ENCODE measurements at places on chromosomes 6 and 20.

GRCh38 chr20:58236612-58237317 lies 8.3 kb upstream of the ANKRD60 start:
- peak; percentile 84 for DNase-seq

DNA sequence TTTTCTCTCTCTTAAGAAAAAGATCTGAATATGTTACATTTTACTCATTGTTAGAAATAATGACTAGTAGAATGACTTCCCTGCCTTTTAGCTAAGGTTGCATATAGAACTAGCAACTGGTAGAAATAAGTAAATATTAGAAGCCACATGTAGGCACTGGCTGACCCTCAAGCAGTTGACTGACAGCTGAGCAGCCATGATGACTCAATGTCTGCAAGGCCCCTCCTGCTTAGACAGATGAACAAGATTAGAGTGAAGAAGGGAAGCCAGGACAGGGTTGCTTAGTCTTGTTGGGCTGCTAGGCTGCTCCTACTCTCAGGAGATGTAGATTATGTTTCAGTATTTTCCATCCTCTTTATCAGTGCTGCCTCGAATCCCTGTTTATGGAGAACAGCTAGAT lies 6.5 kb downstream of the MEP1A start:
- no peak for DNase-seq

GRCh38 chr6:119620846-119621555 lies 271.4 kb upstream of the MAN1A1 start:
- peak; percentile 77 for DNase-seq

DNA sequence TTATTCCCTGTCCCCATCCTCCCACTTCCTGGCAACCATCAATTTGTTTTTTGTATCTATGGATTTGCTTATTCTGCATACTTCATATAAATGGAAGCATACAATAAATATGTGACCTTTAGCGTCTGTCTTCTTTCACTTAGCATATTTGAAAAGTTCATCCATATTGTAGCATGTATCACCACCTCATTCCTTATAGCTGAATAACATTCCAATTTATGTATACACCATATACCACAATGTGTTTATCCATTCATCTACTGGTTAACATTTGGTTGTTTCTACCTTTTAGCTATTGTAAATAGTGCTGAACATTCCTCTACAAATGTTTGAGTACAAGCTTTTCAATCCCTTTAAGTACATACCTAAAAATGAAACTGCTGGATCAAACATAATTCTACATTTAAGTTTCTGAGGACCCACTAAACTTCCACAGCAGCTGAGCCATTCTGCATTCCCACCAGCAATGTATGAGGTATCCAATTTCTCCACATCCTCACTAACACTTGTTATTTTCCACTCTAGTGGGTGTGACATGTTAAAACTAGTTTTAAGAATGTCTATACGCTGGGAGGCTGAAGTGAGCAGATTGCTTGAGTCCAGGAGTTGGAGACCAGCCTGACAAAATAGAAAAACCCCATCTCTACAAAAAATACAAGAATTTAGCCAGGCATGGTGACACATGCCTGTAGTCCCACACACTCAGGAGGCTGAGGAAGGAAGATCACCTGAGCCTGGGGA lies 32.9 kb downstream of the NUDT3 start:
- peak; percentile 25 for DNase-seq

DNA sequence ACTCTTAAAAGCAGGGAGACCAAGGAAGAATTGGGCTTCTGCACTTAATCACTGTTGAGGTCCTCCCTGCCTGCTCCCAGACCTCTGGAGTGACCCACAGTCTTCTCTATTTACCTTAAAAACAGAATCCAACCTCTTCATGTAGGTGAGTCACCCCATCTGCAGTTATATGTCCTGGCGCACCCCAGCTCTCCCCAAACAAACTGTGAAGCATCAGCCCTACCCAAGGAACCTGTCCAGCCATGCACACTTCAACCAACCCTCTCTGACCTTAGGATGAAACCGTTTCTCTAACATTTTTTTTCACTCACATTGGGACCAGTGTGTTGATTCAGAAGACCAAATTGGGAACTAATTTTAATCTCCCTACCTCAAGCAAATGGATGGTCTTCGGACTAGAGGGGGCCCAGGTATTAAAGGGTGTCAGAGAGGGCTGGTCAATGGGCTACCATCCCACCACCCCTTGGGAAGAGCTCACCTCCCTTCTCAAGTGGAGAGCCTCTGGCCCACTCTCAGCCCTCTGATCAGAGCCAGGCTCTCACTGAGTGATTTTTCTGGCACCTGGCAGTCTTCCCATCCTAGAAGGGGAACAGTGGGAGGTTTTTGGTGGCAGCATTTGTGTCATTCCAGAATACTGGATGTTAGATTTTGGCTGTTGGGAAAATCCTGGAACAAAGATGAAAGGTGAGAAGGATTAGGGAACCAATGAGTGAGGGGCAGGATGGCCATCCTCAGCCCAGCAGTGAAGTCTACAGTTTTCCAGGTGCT lies 203.6 kb downstream of the LRFN2 start:
- no peak for DNase-seq

GRCh38 chr20:364905-365794 lies 15.4 kb upstream of the TRIB3 start:
- DNase-seq, result peak; percentile 49

DNA sequence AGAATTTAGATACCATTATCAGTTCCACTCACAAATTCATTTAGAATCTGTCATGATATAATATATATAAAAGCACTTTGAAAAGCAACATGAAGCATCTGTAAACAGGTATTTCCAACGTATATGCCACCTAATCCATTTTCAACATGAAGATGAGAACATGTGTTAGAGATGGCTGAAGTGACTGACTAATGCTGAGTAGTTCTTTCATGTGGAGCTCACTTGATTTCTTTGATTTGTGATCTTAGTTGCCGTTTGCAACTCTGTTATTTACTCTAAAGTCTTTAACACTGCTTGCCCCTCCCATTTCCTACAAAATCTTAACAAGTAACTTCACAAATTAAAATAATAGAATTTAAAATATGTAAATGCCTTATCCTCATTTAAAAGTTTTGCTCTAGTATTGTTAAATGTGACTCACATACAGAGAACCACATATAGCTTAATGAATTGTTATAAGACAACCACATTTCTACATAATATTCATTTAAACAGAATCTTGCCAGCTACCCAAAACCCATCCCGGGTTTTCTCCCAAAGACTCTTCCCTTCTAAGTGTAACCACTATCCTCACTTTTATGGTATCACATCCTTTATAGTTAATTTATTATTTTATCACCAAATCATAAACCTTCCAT lies 78.3 kb downstream of the ME1 start:
- DNase-seq, result no peak

DNA sequence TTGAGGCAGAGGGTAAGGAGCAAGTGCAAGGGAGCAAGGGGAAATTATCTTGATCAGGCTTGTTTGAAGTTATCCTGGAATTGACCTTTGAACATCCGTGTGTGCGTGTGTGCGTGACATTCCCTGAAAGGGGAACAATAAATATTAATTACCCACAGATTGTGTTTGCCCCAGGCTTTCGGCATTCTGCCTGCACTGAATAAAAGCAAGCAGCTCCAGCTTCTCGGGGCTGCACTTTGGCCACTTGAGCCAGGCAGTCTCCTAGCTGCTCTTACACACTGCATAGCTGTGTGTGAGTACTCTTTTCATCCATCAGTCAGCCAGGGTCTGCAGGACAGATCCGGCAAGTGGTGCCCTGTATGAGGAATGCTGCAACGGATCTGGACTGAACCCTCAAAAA lies 107.7 kb upstream of the BTN3A2 start:
- DNase-seq, result no peak

DNA sequence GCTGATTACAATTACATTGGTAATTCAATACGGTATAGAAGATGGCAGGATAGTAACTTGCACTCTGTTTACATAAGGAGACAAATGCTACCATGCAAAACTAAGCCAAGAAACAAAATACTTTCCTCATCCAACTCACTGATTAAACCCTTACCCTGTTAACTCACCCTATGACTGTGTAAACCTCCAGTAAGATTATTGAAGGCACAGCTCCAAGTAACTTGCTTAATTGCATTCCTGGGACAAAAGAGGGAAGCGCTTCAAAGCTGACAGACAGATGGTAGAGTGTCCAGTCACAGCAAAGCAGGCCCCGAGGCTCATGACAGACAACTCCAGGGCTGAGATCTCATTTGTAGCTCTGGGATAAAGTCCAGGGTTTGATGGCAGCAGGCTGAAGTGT lies 6.9 kb upstream of the KIF16B start:
- peak; percentile 52 for DNase-seq
